ENCODE measurements at places on chromosomes 7 and 10.

- DNase-seq: no peak
Observed at GRCh38 chr7:77315182-77315591, 101.0 kb downstream of the GSAP start.

DNA sequence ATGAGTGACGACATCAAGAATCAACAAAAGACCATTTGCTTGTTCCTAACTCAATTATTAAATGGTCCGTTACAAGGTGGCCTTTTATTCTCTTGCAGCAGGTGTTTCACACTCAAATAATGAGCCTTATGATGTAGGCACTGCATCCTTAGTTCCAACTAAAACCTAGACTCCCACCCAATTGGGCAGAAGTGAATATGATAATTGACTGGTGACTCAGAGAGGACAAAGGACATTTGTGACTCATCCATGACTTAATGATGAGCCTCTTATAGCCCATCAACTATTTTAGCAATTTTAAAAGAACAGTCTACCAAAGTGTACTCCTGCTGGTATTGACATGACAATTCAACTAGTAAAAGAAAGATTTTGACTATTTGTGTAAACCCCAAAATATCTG is 1027.8 kb upstream of the PHF14 start:
- no peak for DNase-seq

- DNase-seq: no peak
Observed at GRCh38 chr7:130994378-130995115, 260.5 kb upstream of the KLF14 start.

GRCh38 chr10:30432622-30433305 is 1.2 kb upstream of the MAP3K8 start:
- no peak for DNase-seq

DNA sequence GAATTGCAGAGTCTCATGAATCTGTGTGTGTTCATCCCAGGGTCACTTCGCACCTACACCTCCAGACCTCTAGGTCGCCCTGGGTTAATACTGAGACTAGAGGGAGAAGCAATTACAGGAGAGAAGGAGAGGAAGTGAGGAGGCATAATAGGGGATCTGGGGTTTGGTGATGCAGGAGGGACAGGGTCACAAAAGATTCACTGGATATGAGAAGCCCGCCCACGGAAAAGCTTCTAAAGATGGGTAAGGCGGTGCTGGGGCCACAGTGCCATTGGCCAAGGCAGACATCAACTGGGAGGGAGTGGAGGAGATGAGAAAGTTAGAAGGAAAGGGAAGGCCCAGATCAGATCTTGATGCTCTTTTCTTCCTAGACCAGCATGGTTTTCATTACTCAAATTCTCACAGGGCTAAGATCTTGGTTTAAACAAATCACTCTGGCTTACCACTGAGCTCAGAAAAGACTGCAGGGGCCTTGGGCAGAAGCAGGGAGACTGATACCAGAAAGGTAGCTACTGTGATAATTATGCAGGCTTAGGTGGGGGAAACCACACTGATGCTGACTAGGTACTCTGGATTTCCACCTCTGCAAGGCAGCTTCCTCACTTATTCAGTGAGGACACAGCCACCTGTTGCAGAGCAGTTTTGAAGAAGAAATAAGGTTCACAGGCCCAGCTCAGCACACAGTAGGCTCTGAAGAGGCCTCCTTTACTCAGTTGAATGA is 17.4 kb upstream of the ZNF273 start:
- no peak for DNase-seq

GRCh38 chr7:36607721-36608095 is 116.6 kb downstream of the AOAH start:
- no peak for DNase-seq

GRCh38 chr7:129644634-129645230 is 33.2 kb downstream of the NRF1 start:
- DNase-seq: no peak

DNA sequence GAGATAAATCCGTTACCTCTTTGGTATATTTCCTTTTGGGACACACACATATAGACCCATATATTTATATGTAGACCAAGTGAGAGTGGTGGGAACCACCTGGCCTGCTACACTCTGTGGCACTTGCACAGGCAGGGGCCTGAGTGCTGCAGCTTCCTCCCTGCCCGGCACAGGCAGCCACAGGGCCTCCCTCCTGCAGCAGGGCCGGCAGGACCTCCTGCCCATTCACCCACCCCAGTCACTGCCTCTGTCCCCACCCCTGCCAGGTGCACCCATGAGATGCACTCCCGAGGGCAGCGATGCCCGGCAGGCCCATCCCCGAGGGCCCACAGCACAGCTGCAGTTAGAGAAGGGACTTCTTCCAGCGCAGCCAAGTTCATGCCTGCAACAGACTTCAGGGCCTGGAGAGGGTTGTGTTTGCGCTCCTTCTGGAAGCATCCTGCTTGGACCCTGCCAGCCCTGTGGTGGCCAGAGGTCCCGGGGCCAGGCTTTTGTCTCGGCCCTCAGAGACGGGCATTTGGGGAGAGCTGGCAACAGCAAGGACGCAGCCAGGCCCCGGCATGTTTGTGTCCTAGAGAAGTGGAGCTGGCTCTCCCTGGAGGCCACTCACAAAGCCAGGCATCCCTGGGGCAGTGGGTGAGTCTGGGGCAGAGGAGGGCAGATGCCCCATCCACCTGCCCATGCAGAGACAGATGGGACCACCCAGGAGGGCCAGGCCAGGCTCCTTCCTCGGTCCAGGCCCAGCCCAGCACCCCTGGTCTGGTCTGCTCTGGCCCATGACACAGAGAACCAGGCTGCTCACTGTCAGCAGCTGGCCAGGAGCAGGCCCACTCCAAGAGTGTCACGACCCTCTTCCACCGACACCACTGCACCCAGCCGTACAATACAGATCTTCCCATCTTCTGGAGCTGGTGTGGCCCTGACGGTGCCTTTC is 41.4 kb downstream of the PWWP2B start:
- no peak for DNase-seq

DNA sequence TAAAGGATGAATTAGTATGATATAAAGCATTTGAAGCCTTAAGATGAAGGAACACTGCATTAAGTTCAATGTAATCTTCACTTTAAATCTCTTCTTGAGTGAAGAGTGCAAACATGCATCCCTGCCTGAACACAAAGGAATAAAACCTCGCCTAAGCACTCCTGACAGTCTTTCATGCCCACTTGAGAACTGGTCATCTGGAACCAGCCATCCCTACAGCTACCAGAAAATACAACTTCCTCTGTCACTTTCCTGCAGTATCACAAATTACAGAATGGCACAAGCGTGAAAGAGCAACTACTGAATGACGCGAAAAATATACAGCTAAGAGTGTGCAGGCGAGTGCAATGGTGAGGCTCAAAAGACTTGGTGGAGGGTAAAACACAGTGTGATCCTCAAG is 1079.9 kb downstream of the CNTNAP2 start:
- DNase-seq: no peak

GRCh38 chr7:47419471-47419870 is 162.4 kb downstream of the TNS3 start:
- DNase-seq: no peak
